Femur (tissue), 1 donor: ENCODE measurements at places on chromosomes 1 and 21.
A peak's percentile ranks its signal among the peaks of the same experiment; 100 is the strongest.

GRCh38 chr1:212182171-212182570 lies 103.0 kb upstream of the PPP2R5A start:
- no peak for DNase-seq

DNA sequence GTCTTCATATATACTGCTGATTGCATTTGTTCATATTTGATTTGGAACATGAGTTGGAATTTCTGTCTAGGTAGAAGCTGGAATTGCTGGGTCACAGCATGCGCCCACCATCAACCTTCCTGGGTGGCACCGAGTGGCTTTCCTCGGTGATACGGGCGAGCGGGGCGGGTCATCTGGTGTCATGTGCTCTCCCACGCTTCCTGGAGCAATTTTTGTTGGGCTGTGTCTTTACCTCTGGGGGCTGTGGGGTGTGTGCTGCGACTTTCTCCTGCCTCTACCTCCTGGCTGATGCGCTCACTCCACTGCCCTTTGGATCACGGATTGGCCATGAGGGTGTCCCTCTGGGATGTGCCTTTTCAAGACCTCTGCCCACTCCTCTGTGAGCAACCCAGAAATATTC lies 108.7 kb upstream of the COL6A1 start:
- peak; percentile 3 for DNase-seq

DNA sequence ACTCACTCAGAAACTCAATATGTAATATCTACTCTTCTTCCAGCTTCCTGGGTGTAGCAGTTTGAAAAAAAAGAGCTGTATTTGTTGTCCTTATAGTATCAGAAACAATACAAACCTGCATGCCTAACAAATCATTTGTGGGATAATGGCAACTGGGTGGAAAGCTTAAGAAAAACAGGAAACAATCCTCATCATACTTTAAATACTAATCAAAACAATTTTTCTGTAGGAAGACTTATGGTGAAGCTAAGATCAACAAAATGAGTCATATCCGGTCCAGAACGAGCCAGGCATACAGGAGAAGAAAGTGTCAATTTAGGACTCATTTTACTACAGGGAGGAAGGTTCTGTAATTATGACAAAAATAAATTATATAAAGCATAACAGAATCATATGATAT lies 181.8 kb upstream of the ADGRL4 start:
- DNase-seq: no peak

DNA sequence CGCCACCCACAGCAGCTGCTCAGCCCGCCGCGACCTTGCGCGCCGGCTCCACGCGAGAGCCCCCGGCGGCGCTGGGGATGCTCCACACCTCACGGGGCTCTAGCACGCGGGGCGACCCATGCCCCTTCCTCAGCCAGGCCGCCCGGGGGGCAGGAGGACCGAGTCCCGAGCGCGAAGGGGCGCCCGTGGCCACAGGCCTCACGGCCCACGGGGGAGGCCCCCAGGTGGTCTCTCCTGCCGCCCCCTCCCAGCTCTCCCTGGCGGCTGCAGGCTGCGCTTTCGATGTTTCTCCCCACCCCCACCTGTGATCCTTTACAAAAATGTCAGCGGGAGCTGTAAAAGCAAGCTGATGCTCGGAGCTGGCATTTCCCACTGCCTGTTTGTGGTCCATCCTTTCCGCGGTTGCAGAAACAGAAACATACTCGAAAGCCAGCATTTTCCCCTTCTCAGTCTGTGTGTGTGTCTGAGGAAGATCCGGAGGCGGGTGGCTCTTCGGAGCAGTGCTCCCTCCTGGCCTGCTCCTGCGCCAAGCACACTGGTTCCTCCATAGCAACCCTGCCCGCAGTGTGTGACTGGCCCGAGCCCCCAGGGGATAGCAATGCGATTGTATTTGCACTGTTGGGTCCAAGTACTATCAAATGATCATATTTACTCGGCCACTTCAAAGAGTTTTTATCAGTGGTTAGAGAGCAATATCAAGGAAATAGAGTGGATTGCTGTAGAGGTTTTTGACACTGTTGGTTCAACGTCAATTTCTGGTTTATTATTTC lies 2.1 kb downstream of the KIF26B start:
- DNase-seq: peak; percentile 28

DNA sequence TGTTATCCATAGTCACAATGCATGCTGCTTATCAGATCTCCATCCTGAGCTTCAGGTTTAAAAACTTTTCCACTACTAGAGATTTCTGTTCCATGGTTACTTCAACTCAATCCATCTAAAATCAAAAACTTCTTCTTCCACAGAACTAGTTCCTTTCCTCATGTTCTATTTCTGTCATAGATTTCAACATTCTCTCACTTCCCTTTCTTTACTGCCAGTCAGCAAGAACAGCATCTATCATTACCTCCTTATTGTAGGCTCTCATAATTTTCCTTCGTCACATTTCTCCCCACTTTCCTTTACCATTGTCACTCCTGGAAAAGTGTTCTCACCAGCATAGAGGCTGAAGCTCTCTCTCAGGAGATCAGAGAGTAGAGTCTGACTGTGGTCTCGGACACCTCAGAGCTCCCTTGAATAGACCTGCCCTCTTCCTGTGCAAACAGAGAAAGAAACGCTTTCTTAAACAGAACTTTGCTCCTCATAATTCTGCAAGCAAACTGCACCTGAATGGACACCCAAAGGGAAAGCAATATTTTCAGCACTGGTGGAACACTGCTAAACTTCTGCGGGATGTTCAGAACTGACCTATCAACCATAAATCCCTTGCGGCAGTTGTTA lies 48.7 kb upstream of the KIRREL1 start:
- no peak for DNase-seq

DNA sequence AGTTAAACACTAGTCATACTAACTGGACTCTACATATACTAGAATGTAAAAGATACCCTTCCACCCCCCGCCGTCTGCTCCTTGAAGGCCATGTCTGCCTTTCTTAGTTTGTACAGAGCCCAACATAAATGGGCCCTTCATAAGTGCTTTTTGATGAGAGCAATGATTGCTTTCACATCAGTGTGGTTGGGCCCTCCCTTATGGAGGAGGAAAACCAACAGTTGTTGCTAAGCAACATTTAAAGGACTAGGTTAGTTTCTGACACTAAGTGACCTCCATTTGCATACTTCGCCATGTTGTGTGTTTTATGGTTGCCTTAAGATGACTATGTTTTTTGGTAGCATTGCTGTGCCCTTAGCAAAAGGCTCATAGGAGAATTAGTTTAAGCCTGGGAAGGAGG lies 182.0 kb upstream of the SGIP1 start:
- no peak for DNase-seq

- peak; percentile 77 for DNase-seq
Measured at GRCh38 chr1:202692959-202693555, 17.2 kb downstream of the SYT2 start.

DNA sequence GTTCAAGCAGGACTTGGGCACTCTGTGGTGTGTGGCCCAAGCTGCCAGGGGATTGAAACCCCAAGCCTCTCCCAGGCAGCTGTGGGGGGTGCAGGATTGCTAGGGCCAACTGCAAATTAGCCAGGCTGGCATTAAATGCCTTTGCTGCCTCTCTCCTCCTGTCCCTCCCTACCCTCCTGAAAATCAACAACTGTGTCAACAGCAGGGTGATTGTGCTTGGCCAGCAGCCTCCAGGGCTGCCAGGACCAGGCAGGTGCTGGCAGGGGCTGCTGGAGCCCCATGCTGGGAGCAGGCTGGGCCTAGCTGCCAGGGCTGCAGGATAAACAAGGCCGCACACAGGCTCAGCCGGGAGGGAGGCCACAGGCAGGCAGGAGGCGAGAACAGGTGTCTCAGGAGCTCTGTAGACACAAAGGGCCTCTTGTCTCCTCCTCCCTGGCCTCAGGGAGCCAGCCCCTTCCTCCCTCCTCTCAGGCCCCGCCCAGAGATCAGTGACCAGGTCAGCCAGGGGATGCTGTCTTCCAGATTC lies 11.4 kb downstream of the SOX13 start:
- DNase-seq: peak; percentile 81

DNA sequence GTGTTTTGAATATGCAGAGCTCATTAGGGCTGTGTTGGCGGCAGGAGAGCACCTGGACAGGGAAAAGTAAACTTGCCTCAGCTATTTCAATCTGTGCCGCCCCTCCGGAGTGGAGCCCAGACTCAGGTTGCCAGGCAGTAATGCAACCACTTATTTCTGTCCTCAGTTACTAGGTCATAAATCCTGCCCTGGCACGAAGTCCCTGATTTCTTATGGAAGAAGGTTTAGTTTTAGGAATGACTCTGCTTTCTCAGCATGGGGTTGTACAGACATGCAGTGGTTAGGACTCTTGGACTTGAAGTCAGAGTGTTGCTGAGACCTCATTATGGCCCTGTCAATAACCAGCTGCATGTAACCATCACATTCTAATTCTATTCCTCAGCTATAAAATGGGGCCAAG lies 98.3 kb upstream of the FGGY start:
- peak; percentile 52 for DNase-seq

- DNase-seq: no peak
Measured at GRCh38 chr1:214570442-214570841, 19.0 kb upstream of the PTPN14 start.

GRCh38 chr1:33274446-33274845 lies 18.2 kb downstream of the ZNF362 start:
- DNase-seq: no peak

GRCh38 chr1:31507676-31508530 lies 68.4 kb upstream of the TINAGL1 start:
- DNase-seq: no peak

- no peak for DNase-seq
Measured at GRCh38 chr21:19010996-19011395, 607.4 kb upstream of the TMPRSS15 start.

DNA sequence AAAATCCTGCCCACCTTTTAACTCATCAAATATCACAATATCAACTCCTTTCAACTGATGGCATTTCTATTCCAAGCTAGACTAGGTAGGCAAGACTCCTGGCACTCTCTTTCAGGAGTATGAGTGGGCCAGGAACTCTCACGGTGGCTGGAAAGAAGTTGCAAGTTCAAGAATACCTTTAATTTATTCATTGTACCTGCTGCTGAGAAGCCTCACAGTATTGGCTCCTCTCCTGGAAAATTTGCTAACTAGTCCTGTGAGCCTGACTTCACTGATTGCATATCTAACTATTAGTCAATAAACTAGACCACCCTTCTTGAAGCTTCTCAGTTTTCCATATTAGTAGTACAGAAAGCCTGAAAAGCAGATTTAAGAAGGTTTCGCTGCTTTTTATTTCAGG lies 120.2 kb downstream of the DUSP10 start:
- DNase-seq: no peak

GRCh38 chr1:54980528-54981241 lies at the start of gene TMEM61:
TSS of gene TMEM61 (plus strand) at chr1:54980628. CDS start at chr1:54981066, 438 bp downstream.
- no peak for DNase-seq

- DNase-seq: no peak
Measured at GRCh38 chr21:44778094-44778493, 23.5 kb downstream of the UBE2G2 start.

- DNase-seq: no peak
Measured at GRCh38 chr1:40770296-40771070, 13.1 kb upstream of the KCNQ4 start.
